Stimulated activated CD8-positive, alpha-beta memory T cell treated with anti-CD3 and anti-CD28 coated beads, Interleukin-7, amount 100 ng/mL, for 1 hour (primary cell): ENCODE measurements at places on chromosomes 4 and X.

GRCh38 chrX:38086451-38087215 lies 80.3 kb downstream of the SYTL5 start:
- no peak for DNase-seq

DNA sequence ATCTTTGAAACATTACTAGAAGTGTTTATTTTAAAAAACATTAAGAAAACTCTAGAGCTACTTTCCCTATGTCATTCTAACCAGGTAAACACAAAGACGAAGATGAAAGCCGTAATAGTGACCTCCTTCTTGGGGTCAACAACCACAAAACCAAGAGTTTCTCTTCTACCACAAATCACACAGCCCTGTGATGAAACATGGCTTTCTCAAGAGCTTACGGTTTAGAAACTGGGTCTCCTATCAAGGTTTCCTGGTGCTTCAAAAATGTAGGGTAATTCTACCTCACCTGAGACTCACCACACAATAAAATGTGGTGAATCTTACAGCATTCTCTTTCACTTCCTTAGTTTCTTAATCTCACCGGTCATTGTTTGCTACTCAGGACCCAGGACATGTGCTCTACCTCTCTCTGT lies 50.9 kb downstream of the CORIN start:
- no peak for DNase-seq

DNA sequence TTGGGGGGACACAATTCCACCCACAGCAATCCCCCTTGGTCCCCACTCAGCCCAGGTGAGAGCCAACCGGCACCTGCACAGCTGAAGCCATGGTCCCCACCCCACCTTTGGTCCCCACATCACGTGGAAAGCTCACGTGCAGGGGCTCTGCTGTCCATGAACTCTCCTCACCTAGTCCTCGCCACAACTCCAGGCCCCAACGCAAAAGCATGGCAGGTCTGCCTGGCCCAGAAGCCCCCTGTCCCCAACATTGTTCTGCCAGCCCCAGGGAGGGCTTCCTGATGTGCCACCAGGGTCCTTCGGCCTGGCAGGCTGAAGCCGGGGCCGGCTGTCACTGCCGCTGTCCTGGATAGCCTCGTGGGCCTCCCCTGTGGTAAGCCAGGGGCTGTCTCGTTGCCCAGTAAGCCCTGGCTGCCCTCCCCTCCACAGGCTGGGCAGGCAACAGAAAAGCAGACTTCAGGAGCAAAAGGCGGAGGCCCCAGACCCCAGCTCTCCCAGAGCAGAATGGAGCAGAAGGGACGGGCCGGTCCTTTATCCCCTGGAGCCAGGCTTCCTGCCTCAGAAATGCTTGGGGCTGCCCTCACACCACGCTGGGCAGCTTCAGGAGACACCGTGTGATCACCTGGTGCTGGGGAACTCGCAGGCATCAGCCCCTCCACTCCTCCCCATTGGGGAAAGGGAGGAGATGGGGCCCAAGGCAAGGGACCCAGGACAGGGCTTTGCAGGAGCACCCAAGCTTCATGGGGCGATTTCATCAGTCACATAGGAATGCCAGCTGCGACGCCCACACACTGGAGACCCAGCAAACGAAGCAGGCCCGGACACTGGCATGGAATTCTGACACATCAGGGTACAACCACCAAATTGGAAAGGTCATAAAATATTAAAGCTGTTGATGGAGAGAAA lies 103.7 kb downstream of the ADRA2C start:
- no peak for DNase-seq

- DNase-seq, result no peak
Observed at GRCh38 chr4:156169861-156170260, 216.2 kb upstream of the CTSO start.

DNA sequence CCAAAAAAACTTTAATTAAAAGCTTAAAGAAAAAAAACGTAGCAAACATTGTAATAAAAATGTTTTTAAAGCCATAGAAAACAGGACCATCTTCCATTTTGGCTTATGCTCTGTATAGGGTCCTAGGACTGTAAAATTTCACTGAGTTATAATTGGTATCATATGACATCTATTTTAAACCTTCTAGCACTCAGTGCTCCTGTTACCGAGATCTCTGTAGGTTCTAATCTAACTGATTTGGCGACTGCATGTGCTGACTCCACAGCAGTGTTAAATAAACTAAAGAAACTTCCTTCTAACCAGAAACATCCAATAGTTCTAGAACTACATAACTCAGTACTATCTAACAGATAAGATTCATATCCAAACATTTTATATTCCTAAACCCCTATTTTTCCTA lies at the start of gene ASB11:
Gene ASB11 (minus strand): TSS at position 132 of the 400 bp plus-strand sequence. CDS start 35 bp downstream, at position 97.
- no peak for DNase-seq

- no peak for DNase-seq
Observed at GRCh38 chrX:47170861-47171692, 22.6 kb upstream of the UBA1 start.

DNA sequence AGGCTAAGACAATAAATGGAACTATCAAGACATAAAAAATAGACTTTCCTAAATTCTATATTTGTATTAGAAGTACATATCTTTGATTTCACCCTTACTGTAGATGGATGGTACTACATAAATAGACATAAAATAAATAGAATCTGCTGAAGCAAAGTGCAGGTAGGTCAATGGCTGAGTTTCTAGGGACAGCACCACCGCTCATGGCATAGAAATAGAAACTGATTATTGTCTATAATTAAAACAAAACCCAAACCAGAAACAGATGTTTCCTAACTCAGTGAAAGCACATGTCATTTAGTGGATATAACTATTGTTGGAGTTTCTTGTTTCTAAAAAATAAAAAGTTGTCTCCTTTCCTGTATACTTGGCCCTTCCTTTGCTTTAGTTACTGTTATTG lies 387.3 kb upstream of the ADGRL3 start:
- DNase-seq, result no peak

GRCh38 chr4:73021634-73022033 lies 47.9 kb downstream of the COX18 start:
- DNase-seq, result no peak

DNA sequence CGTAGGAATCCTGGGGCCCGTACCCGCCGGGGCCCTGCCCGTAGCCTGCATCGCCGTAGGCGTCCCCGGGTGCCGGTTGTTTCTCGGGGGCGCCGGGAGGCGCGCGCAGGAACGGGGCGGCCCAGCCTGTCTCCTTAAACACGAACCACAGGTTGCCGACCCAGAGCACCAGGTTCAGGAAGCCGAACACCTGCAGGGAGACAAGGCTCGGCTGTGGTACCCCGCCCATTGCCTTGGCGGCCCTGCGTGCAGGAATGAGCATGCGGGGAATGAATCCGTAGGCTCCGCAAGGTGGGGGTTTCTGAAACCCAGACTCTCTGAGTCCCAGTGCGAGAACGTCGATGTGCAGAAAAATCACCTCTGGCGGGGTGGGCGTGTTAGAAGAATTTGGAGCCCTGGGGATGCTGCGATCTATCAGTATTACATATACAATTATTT lies 5.4 kb upstream of the PRICKLE3 start:
- no peak for DNase-seq
